ENCODE measurements at places on chromosomes 13 and 19.

DNA sequence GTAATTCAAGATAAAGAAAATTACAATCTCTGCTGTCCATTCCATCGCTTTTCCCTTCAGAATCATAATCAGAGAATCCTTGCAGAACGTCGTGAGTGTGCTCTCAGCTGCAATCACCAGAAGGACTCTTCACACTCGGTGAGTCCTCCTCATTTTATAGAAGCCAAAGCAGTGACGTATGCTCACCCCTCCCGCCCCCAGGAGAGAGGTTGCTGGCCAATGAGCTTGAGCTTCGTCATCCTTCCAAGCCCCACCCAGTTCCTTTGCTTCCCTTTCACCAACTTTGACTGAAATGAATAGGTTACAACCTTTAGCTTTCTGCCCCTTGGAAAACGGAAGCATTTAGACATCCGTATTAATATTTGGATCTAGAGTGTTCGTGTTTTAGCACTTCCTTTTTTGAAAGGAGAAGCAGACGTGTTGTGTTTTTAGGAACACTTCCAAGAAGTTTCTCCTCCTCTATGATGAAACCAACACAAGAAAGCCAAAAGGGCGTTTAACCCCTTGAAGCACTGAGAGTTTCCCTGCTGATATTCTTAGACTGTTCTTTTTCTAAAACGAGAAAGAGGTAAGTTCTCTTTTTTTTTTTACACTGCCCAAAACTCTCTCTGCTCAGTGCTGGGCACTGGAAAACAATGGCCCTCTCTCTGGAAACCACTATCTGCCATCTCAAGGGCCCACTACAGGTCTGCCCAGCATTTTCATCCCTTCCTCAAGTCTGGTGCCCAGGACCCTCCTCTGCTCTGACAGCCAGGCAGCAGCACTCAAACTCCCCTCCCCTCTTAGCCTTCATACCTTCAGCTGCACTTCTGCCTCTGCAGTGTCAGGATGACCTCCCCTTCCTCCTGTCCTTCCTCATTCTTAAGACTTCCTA is 44.3 kb upstream of the CEACAM21 start:
- DNase-seq = peak; percentile 41

GRCh38 chr19:27962264-27962663 is 1250.7 kb downstream of the UQCRFS1 start:
- DNase-seq = no peak

DNA sequence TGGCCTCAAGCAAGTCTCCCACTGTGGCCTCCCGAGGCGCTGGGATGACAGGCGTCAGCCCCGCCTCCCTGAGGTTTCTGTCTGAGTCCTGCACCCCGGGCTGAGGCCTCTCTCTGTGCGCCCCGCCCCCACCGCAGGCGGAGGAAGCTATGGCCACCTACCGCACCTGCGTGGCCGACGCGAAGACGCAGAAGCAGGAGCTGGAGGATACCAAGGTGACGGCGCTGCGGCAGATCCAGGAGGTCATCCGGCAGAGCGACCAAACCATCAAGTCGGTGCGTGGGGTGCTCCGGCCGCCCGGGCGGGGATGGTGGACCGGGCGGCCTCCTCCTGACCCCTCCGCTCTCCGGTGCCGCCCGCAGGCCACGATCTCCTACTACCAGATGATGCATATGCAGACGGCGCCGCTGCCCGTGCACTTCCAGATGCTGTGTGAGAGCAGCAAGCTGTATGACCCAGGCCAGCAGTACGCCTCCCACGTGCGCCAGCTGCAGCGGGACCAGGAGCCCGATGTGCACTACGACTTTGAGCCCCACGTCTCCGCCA is 12.7 kb downstream of the ARHGAP45 start:
- DNase-seq = no peak

- DNase-seq = no peak
These were observed 175.9 kb upstream of the TRPC4 start for GRCh38 chr13:38045278-38046048.

GRCh38 chr13:101515504-101515903 is 63.0 kb downstream of the ITGBL1 start:
- DNase-seq = no peak

DNA sequence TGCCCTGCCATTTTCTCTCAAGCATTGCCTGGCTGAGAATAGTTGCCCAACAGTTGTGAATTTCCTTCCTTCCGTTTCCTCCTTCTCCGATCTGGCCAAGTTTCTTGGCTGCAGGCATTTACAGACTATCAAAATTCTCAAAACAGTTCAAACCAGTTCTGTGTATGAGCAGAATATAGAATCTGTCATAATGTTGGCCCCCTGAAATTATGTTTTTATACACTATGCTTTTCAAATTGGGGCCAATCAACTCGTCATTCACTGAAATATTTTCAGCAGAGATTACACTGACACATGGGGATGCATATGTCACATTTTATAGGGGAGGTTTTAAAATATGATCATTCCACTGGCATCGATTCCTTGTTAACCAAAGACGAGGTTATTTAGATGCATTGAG is 284.2 kb upstream of the TMTC4 start:
- DNase-seq = no peak

- no peak for DNase-seq
These were observed 430.0 kb downstream of the DIAPH3 start for GRCh38 chr13:59733744-59734143.

DNA sequence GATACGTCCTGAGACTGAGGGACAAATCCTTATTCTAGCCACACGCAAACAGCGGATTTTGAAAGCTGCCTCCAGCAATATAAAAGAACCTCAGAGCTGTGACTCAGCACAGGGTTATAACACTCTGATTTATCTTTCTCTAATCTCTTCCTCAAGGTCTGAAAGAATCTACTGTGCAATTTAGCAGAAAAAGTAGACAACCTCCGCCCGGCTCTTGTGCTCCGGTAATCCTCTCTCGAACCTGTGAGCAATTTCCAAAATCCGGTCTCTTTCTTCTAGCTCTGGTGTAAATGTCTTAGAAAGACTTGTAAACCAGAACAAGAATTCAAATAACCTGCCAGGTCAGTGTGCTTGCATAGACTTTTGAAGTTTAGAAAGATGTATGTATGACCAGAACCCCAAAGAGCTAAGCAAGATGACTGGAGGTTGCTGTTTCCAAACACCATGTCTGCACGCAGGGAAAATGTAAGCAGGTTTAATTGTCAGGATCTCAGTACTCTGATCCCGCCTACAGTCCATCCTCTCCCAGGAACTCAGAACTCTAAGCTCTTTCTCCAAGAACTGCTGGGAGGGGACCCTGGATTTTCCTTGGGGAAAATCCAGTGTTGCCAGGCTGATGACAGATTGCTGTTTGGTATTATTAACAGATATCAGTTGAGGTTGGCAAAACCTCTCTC is 338.1 kb downstream of the RFC3 start:
- DNase-seq = no peak

- DNase-seq = peak; percentile 9
These were observed 473.4 kb downstream of the SLITRK5 start for GRCh38 chr13:88144580-88144979.

- no peak for DNase-seq
These were observed 59.6 kb downstream of the RBM26 start for GRCh38 chr13:79346300-79346914.

DNA sequence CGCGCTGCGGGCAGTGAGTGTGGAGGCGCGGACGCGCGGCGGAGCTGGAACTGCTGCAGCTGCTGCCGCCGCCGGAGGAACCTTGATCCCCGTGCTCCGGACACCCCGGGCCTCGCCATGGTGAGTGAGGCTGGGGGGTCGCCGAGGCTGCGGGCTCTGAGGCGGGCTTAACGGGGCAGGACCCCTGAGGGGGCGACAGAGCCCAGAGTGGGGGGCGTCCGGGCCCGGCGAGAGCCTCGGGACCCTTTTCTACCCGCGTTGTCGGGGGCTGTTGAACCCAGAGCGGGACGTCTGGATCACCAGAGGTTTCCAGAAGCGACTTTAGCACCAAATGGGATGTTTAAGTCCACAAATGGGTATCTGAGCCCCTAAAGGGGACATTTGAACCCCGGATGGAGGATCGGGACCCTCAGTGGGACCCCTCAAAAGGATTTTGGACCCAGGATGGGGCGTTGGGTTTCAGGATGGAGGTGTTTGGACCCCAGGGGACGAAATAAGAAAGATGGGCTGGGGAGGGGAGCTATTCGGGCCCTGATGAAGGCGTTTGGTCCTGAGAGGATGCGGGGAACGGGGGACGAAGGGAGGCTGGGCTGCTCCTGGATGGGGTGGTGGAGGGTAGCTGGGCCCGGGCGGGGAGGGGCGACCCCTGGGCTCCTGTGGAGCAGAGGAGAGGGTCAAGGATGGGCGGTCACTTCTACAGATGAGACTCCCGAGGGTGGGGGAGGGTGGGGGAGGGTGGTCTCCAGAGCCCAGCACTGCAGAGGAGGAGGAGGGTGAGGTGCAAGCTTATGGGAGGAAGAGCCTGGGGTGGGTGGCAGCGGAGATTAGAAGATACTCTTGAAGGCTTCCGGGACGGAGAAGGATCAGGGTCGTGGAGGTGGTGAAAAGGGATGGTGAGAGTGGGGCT is at the start of gene CALM3:
Gene CALM3 (plus strand): TSS at position 13 of the 907 bp plus-strand sequence. CDS start 105 bp downstream, at position 118.
- no peak for DNase-seq

DNA sequence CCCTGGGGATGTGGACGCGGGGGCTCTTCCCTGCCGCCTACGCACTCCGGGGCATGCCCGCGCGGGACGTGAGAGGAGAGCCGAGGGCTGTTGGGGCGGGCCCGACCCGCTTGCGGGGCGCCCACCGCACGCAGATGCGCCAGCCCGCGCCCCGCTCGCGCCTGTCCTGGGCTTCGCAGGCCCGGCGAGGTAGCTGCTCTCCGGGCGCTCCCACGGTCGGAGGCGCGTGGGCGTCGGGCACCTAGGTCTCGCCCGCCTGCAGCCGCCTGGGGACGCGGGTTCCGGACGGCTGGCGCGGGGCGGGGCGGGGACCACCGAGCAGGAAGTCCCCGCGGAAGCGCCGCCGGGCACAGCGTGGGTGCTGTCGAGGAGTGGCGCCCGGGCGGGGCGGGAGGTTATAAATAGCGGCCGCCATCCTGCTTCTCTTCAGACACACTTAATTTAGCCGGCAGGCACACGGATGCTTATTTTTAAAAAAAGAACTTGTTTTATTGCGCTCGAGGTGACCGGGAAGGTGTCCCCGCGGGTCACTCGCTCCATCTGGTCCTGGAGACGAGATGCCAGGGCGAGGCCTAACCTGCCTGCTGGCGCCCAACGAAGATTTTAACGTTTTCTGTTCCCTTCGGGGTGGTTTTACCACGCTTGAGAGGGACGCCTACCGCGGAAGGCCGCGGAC is 561 bp upstream of the GJA3 start:
- DNase-seq = no peak

DNA sequence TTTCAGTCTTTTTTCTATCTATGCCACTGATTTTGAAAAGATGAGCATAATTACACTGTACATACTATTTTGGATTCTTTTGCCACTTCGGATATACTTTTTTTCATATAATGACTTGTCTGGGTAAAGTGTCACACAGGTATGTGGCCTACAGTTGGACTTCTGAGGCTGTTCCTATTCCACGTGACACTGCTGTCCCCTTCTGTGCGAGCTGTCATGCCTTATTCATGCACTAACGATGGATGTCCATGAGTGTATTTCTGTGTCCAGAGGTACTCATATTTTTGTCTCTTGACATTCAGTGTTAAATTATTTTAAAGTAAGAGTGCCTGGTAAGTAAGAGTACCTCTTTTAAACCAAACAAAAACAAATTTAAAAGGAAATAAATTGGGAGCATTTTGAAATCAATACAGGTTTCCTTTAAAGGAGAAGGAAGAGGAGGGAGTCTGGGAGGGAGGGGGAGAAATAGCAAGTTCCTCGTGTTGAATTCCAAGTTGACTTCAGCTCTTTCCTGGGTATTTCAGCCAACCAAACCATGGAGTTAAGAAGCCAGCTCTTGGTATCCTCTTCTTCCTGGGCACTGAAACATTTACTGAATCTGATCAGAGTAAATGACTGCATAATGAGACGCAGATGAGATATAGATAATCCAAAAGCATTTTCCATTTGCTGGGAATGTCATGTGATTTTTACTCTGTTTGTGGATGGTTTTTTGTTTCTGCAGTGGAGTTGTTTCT is 61.3 kb downstream of the TNFRSF19 start:
- no peak for DNase-seq

- DNase-seq = no peak
These were observed 1.2 kb upstream of the GPX4 start for GRCh38 chr19:1102407-1103131.

- DNase-seq = no peak
These were observed 511.8 kb upstream of the SLITRK1 start for GRCh38 chr13:84393981-84394625.

DNA sequence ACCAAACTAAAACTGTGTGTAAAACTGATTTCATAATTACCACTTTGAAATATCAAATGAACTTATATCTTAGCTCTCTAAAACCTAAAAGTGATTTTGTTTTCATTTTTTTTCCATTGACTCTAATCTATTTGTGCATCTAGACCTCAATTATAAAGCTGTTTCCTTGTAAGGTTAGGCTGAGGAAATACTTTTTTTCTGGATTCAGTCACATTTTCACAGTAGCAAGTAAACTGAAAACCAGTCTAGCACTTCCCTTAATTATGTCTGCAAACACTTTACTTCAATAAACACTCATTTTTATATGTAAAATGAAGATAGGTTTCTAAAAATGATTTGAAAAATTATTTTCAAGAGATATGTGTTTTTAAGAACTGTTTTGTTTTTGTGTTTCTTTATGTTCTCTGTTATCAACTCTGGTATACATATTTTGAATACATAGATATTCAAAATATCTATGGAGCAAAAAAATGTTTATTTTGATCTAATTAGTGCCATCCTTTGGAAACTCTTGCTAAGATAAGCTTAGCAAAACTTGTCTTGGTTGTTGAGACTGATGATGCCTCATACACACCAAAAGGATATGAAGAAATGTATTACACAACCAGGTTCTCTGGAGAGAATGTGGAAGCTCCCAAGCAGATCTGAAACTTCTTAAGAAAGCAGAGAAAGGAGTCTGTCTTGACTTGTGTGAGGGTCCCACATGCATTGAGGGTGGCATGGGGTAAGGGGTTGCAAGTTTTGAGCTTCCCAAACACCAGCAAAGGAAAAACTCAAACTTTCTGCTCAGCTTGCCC is 1887.4 kb downstream of the PCDH9 start:
- DNase-seq = no peak

DNA sequence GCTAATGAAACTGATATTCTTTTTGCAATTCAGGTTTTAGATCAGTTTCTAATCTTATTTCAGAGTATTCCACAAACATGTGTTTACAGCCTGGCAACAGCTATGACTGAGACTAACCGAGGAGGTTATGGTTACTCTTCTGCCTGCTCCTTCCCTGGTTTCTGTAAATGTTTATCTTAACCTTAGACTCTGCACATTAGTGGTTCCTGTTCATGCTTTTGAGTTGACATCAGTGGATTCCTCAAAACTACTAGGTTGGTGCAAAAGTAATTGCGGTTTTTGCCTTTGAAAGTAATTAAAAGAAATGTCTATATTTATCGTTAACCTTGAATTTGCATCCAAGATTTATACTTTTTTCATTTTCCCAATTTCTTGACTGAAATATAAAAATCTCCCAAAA is 237.0 kb upstream of the TSHZ3 start:
- DNase-seq = no peak

DNA sequence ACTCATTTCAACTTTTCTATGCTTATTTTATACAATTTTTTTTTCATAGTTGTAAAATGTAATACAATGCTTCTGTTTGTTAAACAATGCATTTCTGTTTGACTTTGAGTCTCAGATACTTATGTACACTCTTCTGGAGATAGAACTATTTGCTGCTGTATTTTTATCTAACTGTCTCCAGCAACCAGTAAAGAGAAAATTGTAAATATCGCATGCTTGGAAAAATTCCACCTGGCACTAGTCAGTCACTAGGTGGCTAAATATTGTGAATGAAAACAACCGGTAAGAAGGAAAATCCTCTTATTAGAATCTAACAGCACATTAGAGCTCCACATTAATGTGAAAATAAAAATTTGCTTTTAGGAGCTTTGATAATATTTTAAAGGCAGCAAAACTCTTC is 876.5 kb downstream of the PCDH9 start:
- no peak for DNase-seq

GRCh38 chr13:38628554-38628953 is 58.3 kb upstream of the FREM2 start:
- DNase-seq = no peak
